ENCODE measurements at places on chromosomes 4 and X.

DNA sequence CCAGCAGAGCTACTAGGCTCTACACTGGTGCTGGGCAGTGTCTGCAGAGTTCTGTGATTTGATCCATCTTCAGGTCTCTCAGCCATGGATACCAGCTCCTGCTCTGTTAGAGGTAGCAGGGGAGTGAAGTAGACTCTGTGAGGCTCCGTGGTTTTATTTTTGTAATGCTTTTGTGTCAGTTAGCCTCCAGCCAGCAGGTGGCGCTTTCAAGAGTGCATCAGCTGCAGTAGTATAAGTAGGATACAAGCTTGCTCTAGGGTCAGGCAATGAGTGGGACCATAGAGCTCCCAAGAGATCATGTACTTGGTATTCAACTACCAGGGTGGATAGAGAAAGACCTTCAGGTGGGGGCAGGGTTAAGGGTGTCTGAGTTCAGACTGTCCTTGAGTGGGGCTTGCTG, 362.5 kb upstream of the TRAM1L1 start:
- no peak for DNase-seq

DNA sequence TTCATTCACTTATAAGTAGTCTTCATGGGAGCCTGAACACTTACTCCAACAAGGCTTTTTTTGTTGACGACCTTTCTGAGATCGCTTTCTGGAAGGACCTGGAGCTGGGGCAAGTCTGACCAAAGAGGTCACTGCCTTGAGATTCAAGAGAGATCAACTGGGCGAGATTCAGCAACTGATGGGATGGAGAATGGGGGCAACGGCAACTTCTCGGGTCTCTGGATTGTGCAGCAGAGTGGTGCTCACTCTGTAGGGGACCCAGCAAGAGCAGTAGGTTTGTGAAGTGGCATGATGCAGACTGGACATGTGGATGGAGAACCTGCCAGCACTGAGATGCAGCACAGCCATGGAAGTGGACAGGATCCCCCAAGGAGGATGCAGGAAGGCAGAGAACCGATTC, 288.1 kb downstream of the EVC2 start:
- no peak for DNase-seq

DNA sequence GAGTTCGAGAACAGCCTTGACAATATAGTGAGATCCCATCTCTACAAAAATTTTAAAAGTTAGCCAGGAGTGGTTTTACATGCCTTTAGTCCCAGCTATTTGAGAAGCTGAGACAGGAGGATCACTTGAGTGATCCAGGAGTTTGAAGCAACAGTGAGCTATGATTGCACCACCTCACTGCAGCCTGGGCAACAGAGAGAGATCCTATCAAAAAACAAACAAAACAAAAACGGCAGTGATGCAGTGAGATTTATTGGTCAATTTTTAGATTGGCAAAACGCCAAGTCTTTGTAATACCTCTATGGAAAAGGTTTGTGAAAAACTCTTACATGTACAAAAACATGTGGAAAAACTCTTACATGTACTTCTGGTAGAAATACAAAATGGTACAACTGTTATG, 91.3 kb downstream of the PTPN13 start:
- no peak for DNase-seq

- DNase-seq = no peak
Observed at GRCh38 chr4:17194586-17194985, 296.1 kb upstream of the LDB2 start.

GRCh38 chr4:102678107-102678506, 82.7 kb downstream of the MANBA start:
- no peak for DNase-seq

GRCh38 chr4:64581422-64581821, 172.2 kb upstream of the TECRL start:
- DNase-seq = no peak

- DNase-seq = no peak
Observed at GRCh38 chr4:115850799-115851509, 737.5 kb upstream of the NDST4 start.
